Activated CD4-positive, alpha-beta T cell treated with anti-CD3 and anti-CD28 coated beads for 4 hours (primary cell): ENCODE measurements at places on chromosomes 2 and 18.

GRCh38 chr18:34704074-34704473, 6.0 kb upstream of the DTNA start:
- no peak for DNase-seq

GRCh38 chr2:26769089-26769761, 5.1 kb downstream of the SLC35F6 start:
- DNase-seq = no peak

DNA sequence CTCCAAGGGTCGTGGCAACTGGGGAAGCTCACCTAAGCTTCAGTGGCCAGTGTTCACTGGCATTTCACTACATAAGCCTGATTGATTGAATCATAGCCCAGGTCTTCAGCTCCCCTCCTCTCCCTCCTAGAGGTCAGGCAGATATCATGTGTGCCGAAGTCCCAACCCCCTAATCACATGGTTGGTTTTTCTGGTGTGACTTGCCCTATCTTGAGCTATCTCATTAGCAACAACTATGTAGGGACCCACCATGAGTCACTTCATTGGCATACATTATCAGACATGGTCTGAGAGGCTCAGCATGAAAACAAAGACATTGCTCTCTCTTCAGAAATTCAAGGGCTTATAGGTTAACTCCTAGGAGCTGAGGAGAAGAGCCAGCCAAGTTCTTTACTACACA, 76.8 kb downstream of the LYPD1 start:
- no peak for DNase-seq

- DNase-seq = no peak
These were observed 29.2 kb upstream of the ZDBF2 start for GRCh38 chr2:206245265-206245672.

DNA sequence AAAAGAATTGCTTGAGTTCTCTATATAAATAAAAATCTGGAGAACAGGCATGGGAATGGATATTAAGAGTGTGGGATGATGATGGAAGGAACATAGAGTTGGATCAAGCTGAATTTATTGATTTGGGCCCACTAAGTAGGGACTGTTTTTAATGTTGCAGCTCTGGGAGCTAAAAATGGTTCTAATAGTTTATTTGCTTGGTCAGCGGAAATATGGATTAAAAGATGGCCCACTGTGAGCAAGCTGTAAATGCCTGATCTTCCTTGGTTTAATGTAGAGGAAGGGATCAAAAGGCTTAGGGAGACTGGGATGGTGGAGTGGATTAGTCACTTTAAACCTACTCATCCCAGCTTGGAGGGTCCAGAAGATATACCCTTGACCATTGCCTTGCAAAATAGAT, 429.4 kb upstream of the NXPH2 start:
- DNase-seq = no peak

- DNase-seq = no peak
These were observed 61.6 kb upstream of the HPCAL1 start for GRCh38 chr2:10240911-10241610.

DNA sequence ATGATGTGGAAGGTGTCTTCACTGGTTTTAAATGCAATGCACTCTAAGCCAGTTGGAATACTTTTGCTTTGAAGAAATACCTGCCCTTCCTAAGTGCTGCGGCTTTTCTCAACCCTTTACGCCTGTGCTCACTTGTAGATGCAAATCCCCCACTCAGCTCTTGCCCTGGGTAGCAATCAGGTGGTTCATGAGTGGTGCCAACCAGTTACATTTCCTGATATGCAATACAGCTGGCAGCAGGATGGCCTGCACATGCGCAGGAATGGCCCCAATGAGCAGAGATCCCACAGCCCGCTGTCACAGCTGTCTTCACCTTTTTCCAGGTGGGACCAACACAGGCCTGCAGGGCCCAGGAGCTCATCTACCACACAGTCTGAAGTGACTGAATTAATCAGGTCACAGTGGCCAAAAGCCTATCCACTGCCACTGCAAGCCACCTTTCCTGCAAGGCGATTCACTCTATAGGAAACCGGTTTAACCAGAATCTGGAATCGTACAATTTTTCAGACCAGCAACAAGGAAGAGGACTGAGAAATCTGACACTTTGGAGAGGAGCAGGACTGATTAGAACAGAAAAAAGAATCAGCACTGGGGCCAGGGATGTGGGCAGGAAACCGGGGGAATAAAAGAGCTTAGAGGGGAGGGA, 247.8 kb downstream of the MYT1L start:
- DNase-seq = no peak

- DNase-seq = no peak
These were observed 39.1 kb downstream of the FBXO11 start for GRCh38 chr2:47867205-47867604.

DNA sequence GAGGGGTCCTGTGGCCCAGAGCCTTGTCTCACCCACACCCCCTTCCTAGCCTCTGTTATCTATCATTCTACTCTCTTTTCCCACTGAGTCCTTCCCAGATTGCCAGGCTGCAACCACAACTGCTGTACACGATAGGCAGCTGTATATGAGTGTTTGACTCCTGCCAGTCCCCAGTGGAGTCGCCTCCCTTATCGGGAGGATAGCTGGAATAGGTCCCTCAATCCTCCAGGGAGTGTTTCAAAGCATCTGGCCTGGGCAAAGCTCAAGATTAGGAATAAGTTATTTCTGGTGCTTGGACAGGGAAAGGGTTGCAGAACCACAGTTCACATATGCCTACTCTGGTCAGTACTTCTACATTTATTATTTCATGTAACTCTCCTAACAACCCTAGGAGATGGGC, 4.8 kb downstream of the MSGN1 start:
- DNase-seq = no peak

DNA sequence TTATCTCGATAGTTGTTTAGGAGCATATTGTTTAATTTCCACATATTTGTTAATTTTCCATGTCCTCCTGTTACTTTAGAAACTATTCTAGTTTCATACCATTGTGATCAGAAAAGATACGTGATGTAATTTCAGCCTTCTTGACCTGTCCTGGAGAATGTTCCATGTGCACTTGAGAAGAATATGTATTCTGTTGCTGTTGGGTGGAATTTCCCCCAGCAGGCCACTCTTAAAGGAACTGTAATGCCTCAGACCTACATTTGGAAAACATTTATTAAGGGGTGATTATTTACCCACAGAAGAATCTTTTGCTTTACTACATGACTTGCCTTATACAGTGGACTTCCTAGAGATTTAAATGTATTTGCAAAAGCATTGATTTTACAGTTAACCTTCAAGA, 55.5 kb downstream of the LIMS1 start:
- no peak for DNase-seq

DNA sequence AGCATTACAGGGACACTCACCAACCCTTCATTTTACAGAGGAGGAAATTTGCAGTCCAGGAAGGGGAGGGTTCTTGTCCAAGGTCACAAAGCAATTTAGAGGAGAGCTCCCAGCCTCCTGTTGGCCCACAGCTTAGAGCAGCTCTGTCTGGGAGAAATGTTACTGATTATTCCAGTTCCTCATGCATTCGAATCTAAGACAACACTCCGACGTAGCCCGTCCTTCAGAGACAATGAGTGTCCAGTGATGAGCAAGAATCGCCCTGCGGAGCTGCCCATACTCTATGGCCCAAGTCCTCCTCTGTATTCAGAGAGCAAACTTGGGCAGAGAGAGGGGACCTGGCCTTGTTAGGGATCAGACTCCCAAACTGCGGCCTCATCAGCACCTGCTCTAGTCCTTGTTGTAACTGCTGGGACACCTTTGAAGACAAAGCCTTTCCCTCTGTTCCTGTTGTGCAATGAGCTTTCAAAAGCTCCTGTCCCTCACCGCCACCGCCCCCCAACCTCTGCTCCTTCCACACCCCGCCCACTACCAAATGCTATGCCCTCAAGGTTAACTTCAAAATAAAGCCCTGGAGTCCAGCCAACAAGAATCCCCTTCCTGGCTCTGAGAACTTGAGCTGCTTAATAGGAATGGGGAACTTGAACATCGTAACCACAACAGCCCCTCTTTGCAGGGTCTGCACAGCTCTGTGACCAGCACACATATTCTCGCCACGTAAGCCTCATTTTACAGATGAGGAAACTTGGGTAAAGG, 234.8 kb upstream of the SMAD2 start:
- DNase-seq = no peak

DNA sequence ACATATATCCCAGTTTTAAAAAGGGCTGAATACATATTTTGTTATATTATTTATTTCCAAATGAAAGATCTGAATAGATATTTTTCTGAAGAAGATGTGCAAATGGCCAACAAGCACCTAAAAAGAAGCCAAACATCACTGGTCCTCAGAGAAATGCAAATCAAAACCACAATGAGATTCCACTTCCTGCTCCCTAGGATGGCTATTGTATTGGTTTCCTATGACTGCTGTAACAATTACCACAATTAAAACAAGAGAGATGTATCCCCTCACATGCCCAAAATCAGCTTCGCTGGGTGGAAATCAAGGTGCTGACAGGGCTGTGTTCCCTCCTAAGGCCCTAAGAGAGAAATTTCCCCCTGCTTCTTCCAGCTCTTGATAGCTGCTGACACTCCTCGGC, 23.2 kb downstream of the ABCB11 start:
- DNase-seq = no peak

GRCh38 chr2:239594019-239594771, 193.4 kb upstream of the HDAC4 start:
- no peak for DNase-seq

DNA sequence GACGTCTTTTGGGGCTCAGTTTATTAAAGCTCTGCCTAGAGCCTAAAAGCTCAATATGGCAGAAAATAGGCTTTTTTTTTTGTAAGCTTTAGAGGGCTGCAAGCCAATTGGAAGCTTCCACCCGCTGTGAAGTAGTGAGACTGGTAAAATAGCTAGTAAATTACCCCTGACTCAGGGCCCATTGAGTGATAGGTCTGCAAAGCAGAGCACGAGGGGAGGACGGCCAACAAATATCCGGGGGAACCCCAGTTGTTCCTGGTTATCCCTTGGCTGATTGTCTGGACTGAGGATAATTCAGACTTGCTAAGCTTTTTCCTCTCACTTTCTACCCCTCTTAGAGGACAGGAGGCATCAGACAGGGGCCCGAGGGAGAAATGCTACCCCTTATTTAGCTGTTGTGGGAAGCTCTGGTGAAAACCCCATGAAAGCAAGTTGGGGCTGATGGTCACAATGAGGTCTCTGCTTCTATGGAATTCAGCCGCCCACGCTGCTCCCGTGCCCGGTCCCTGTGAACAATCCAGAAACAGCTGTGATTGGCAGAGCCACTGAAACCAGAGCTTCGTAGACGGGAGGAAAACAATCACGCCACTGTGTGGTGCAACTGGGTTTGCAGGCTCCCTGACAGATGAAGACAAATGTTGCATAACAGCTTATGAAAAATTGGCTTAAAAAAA, 141.9 kb upstream of the LGALSL start:
- DNase-seq = no peak

- DNase-seq = no peak
These were observed 504.8 kb upstream of the KLHL29 start for GRCh38 chr2:22880161-22880560.

- DNase-seq = no peak
These were observed 48.5 kb downstream of the ANKRD12 start for GRCh38 chr18:9184998-9185613.

DNA sequence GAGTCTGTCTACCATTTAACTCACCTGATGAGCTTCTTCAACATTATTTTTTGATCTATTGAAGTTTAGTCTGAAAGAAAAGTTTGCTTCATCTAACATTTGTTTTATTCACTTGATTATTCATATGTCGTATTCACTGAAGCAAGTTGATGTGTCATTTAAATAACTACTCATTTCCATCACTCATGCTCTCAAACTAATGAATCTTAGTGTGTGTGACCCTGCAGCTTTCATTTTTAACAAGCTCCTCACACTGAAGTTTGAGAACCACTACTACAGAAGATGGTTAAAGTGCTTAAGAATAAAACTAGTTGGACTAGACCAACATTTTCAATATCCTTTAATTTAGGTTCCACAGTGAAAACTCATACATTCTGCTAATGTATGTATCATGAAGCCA, 1.8 kb upstream of the ABI2 start:
- DNase-seq = no peak

DNA sequence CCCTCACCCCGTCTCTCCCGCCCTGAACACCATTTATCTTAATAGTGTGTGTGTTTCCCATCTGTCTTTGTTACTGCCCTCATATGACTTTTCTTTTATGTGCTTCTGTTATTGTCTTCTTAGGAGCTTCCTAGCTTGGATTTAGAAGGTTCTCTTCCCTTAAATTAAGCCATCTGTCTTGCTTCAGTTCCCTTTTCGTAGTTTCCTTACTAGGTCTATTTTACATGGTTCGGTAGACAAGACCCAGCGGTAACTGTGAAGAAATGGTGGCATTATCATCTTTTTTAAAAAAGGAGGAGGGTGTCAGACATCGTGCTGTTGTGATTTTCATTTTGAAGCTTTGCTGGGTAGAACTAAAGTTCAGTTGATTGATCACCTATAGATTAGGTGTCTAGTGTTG, 10.3 kb downstream of the NCK2 start:
- DNase-seq = no peak

DNA sequence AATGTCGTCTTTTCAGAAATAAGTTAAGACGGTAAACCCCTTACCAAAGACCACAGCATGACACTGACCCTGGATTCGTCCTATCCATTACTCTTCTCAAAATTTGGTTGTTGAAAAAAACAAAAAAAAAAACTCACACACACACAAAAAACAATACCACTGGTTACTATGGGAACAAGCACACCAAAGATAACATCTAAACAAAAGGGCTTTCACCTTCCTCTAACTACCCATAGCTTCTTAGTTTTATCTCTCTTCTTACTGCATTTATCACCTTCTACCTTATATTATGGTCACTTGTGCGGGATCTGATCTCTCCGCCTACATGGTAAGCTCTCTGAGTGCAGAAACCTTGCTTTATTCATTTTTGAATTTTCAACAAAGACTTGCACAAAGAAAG, 192.7 kb downstream of the STK39 start:
- no peak for DNase-seq

GRCh38 chr2:24354395-24354794, 5.9 kb downstream of the ITSN2 start:
- no peak for DNase-seq

- DNase-seq = no peak
These were observed 2.4 kb downstream of the LRRFIP1 start for GRCh38 chr2:237629739-237630138.

DNA sequence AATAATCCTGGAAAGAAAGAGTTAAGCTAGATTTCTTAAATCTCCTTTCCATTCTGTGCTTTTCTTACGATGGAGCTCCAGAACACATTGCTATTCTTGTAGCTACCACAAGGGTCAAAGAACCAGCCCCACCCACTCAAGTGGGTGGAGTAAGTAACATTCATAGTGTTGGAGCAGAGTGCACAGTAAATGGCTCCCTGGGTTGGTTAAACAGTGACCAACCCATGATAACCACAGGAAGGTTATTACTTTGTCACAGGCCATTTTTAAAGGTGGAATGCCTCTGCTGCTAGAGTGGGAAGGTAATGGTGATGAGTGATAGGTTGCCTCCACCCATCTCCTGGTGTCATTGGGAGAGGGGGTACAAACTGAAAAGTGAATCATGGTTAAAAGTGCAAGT, 13.9 kb downstream of the ARPC2 start:
- peak; percentile 12 for DNase-seq

GRCh38 chr18:63795606-63796005, 20.4 kb downstream of the SERPINB7 start:
- no peak for DNase-seq
